ENCODE measurements at places on chromosomes 2 and 18.

- DNase-seq: no peak
These were observed 88.6 kb upstream of the FHL2 start for GRCh38 chr2:105487142-105488069.

DNA sequence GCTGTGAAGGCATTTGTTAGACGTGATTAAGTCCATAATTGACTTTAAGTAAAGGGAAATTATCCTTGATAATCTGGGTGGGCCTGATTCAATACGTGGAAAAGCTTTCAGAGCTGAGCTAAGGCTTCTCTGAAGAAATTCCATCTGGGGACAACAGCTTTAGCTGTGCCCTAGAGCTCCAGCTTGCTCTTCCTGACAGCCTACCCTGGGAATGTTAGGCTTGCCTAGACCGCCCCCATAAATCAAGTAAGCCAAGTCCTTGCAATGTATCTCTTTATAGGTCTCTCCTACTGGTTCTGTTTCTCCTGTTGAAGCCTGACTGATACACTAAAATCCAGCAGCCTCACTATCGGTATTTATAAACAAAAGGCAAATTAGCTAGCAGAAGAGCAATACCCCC, 160.0 kb downstream of the STK39 start:
- no peak for DNase-seq

- no peak for DNase-seq
These were observed 89.4 kb downstream of the RNF152 start for GRCh38 chr18:61803393-61803792.

DNA sequence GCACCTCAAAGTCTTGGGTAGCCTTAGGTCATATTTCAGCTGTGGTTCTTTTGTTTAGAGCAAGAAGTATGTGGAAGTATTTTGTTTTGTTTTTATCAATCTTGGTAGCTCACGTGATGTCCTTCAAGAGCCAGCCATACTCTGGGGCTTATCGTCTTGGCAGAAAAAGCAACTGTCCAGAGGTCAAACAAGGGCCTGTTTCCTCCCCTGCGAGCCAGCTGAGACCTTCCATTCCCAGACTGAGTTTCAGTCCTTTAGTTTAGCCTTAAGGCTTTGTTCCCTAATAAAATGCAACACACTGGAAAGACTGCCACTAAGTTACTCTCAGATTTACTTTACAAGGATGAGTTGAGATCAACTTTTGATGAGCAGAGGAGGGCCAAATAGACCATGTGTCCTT, 63.5 kb downstream of the TXNL1 start:
- DNase-seq: no peak

GRCh38 chr18:44238454-44238853, 442.2 kb upstream of the SETBP1 start:
- DNase-seq: no peak

GRCh38 chr2:152448606-152449005, 113.6 kb downstream of the FMNL2 start:
- DNase-seq: no peak

DNA sequence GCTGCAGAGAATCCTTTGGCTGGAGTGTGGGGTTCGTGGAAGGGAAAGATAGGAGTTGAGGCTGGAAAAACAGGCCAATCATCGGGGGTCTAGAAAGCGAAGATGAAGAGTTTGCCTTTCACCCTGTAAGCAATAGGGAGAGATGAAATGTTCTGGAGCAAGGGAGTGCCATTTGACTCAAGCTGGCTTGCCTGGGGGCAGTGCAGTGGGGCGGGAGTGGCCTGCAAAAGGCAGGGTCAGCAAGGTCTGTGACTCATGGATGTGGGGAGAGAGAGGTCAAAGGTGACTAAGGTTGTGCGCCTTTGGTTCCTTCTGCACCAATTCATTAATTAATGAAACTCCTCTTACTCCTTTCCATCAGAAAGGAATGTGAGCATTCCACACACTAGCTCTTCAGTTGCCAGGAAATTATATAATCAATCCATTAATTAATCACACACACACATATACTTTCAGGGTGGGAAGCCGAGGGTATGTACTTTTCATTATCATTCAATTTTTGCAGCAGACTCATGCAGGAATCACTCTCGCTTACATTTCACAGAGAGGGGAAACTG, 227.6 kb downstream of the MYCN start:
- no peak for DNase-seq

- no peak for DNase-seq
These were observed 11.2 kb downstream of the SAP130 start for GRCh38 chr2:128016620-128017019.

GRCh38 chr18:51908598-51908944, 431.4 kb upstream of the DCC start:
- DNase-seq: no peak

DNA sequence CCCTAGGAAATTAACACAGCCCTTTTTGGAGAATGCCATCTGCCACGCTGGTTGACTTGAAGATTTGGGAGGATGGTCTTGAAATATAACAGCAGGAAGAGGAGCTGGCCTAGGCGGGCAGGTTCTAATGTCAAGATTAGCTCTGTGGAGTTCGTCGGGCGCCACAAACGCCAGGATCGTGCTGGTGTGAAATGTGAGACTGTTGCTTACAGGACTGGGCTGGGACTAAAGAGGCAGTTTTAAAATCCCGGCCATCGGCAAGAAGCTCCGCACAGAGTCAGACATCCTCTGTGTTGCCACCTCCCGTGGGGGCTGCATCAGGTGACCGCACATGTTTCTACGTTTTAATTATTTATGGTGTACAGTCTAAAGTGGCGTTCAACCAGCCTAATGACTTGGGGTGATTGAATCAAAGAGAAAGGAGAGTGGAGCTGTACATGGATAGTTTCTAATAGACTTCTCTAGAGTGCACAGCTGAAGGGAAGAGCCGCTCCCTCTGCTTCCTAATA, 99.4 kb upstream of the BCL11A start:
- no peak for DNase-seq

- no peak for DNase-seq
These were observed 2.4 kb downstream of the CWC22 start for GRCh38 chr2:180004731-180005130.

- DNase-seq: no peak
These were observed 59.7 kb upstream of the CYP26B1 start for GRCh38 chr2:72207334-72207733.

DNA sequence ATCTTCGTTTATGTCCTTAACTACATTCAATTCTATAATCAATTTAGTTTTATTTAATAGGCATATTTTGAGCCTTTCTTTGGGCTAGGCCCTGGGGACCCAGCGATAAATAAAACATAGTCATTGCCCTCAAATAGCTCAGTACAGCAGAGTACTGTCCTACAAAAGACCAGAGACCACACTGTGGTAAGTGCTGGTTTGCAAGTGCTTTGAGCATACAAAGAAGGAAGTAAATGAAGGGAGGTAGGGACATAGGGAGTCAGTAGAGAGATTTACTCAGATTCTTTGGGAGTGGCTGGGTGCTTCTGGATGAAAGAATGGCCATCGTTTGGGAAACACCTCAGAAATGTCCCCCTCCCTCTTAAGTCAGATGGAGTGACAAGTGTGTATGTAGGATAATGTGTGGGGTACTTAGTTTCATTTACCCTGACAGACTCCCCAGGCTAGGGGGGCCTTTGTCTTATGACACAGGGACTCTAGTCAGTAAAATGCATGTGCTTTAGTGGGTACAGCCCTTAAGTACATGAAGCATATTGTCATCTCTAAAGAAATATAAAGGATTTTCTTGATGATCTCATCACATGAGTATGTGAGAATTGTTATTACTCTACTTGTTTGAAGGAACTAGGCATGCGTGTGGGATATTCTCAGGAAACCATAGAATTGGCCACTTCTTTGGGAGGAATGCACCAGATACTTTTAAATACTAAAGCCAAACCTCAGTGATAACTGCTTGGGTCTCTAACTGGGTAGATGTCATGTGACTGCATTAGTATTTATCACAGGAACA, 35.1 kb downstream of the MAPRE2 start:
- no peak for DNase-seq

DNA sequence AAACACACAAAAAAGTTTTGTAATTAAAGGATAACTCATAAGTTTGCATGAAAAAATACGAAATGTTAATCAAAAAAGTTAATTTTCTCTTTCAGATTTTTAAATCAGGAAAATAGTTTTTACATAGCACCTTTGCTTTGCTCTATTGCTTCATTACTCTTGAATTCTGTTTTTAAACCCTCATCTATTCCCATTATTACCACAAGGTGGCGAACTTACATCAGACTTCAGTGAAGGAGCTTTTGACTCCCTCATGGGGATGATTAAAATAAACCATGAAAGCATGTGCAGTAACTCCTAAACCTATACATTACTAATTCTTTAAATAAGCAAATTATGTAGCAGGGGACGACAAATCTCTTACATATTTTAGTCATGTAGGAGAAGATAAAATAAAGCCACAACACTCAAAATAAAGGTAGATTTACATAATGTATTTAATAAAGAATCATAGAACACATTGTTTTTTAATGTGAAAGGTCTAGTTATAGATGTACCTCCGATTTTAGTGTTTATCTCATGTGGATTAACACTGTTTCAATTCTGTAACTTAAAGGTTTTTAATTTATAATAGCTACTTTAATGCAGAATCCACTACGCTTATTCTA, 105.2 kb downstream of the NETO1 start:
- peak; percentile 81 for DNase-seq

- peak; percentile 71 for DNase-seq
These were observed 45.9 kb upstream of the REG3G start for GRCh38 chr2:78979380-78980151.

- no peak for DNase-seq
These were observed 218.3 kb upstream of the SMAD7 start for GRCh38 chr18:49169037-49169521.

DNA sequence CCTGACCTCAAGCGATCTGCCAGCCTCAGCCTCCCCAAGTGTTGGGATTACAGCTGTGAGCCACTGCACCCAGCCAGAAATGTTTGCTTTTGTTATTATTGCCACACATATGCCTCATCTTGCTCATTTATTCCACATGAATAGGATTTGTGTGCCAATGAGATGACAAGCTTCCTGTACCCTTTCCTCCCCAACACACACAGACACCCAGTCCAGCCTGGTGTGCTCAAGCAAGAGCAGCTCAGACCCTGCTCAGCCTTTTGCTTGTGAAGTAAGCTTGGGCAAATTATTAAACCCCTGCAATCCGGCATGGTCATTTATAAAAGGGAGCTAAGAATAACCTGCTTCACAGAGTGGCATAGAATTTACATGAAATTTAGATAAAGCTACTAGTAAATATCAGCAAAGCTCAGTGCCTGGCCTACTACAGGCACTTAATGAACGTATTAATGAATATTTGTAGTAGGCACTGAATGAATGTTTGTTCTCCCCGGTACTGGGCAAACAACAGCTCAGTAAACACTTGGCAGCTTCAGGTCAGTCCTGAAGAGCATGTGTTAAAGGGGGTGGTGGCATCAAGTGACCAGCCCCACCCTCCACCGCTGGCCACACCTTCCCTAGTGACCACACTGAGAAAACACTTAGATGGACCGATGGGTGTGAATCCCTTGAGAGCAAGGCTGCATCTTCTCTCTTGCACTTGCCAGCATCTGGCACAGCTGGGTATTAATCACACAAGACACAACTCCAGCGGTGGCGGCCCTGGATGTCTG, 280.2 kb downstream of the SRBD1 start:
- DNase-seq: no peak

GRCh38 chr2:102310964-102311640, at the start of gene IL1RL1:
Gene IL1RL1, plus strand, starts transcription at chr2:102311563. Its CDS starts 26,702 bp downstream, at chr2:102338265.
- DNase-seq: peak; percentile 89

- DNase-seq: peak; percentile 38
These were observed 34.2 kb downstream of the RAB10 start for GRCh38 chr2:26067980-26068507.

- no peak for DNase-seq
These were observed 228.0 kb upstream of the ID2 start for GRCh38 chr2:8453904-8454302.

DNA sequence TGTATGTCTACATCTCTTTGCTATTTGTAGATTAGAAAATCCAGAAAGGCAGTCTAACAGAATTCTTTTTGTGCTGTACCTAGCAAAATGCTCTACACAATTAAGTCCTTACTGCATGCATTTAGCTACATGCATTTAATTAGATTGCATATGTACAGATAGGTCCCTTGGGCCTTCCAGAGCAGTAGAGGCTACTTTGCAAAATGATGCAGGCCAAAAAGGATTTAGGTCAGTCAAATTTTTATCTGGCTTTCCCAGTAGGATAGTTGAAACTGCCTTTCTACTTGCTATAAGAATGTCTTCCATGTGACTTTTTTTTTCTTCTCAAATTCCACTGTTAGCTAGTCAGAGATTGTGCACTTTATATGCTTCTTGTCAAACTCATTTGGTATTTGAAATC, 19.3 kb downstream of the GALNT13 start:
- DNase-seq: no peak

DNA sequence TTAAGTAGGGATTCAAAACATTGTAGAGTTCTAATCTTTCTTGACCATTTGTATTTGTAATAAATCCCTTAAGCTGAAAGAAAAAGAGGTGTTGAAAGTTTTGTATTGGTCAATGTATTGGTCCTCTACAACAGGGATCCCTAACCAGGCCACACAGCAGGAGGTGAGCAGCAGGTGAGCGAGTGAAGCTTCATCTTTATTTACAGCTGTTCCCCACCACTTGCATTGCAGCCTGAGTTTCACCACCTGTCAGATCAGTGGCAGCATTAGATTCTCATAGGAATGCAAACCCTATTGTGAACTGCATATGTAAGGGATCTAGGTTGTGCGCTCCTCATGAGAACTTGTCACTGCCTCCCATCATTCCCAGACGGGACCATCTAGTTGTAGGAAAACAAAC, 715.7 kb upstream of the NXPH2 start:
- DNase-seq: no peak

DNA sequence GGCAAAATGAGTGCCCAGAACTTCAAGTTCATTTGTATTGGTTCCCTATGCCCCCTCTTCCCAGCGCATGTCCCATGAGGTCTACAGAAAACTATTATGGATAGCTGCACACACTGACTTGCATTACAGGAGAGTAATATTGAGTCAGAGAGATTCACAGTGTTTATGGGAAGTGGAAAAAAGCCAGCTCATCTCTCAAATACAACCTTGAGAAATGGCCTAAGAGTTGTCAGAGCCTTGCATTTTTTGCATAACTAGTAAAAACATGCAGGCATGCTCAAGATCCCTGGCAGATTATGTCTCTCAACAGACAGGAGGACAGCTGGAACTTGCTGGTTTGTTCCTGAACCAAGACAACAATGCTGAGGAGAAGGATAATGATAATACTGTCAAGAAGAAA, 1292.8 kb downstream of the DSC3 start:
- DNase-seq: no peak

DNA sequence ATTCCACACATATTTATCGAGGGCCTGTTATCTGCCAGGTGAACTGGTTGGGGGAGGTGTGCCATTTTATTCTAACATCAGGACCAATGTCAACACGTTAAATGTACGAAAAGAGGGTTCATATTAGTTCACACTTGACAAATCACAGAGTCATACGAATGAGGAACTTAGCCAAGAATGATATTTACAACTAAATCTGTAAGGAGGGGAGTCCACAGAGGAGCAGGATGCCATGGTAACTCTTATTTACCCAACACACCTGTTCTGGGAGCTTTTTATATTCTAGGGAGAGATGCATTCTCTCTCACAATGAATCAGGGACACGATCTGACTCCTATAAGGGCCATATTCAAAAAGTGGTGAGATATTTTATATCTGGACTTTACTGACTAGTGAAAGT, 144.1 kb downstream of the CDC42EP3 start:
- no peak for DNase-seq

GRCh38 chr18:60018618-60019462, 119.0 kb downstream of the PMAIP1 start:
- DNase-seq: no peak

GRCh38 chr2:230795856-230796255, 68.9 kb upstream of the ITM2C start:
- DNase-seq: no peak

- DNase-seq: no peak
These were observed 21.7 kb downstream of the NCK2 start for GRCh38 chr2:105766300-105766866.
